ENCODE measurements at places on chromosomes 2 and 18.

GRCh38 chr18:42141439-42141838, 186.4 kb downstream of the PIK3C3 start:
- DNase-seq = no peak

DNA sequence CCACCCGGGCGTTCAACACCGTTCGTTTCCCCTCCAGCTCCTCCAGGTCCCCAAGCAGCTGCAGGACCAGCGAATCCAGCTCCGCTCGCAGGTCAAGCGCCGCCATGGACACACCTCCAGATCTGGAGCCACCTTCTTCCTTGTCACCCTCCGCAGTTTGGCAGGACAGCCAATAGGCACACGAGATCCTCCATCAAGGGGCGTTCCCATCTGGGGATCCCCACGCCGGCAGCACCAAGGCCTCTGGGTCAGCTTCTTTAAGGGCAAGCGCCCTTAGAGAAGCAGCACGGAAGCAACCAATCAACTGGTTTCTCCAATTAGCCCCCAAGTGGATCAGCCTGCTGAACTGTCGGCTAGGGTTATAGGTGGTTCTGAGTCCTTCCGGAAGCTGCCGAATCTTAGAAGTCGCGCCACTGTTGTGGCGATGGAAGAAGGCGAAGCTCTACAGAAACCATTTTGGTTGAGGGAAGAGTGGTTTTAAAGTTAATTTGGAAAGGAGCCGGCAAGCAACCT, 621 bp upstream of the IMP4 start:
- peak; percentile 93 for DNase-seq

DNA sequence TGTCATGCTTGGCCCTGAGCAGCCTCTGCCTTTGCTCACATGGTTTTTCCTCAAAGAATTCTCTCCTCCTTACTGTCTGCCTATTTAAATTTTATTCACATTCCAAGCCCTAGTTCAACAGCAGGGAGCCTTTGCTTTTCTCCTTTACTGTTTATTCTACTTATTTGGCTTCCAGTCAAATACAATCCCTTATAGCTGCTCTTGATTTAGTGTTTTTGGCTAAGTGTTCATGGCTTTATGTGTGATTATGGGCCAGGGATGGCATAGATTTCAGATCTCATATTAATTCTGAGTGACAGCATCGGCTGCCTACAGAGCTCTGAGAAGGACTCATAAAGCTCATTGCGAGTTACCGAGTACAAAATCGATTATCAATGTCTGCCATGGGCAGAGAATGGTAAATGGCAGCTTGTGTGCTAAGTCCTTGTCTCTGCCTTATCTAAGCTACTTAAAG, 106.7 kb downstream of the METTL8 start:
- DNase-seq = no peak

DNA sequence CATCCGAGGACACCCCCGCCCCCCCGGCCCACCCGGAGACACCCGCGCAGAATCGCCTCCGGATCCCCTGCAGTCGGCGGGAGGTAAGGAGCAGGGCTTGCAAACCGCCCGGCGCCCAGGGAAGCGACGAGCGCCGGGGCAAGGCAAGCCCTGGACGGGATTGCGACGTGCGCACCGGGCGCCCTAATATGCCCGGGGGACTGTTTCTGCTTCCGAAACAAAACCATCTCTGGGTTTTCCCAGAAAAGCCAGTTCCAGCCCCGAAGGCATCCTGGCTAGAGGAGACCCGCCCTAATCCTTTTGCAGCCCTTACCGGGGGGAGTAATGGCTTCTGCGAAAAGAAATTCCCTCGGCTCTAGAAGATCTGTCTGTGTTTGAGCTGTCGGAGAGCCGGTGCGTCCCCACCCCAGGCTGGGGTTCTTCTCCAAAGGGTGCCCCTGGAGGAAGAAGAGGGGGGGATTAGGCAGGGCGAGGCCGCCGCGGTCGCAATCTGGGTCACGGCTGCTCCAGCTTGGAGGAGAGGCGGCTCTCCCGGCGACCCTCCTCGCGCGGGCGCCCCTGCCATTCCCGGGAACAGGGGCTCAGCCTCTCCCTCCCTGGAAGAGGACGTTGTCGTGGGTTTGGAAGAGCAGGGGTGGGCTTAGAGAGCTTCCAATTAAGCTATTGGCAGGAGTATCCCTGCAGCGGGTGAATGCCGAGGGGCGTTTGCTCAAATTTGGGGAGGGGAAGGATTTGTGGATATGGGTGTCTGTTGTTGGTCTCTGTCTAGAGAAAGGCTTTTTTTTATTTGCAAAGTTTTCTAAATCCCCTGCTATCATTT, 521 bp downstream of the MYCN start:
- DNase-seq = no peak

- no peak for DNase-seq
Observed at GRCh38 chr2:38060236-38061018, 15.5 kb downstream of the CYP1B1 start.

- DNase-seq = no peak
Observed at GRCh38 chr2:74043345-74044329, 58.9 kb downstream of the TET3 start.

GRCh38 chr2:216773072-216773471, 77.7 kb upstream of the IGFBP5 start:
- DNase-seq = no peak

- DNase-seq = no peak
Observed at GRCh38 chr2:238963971-238964328, 116.1 kb downstream of the TWIST2 start.

DNA sequence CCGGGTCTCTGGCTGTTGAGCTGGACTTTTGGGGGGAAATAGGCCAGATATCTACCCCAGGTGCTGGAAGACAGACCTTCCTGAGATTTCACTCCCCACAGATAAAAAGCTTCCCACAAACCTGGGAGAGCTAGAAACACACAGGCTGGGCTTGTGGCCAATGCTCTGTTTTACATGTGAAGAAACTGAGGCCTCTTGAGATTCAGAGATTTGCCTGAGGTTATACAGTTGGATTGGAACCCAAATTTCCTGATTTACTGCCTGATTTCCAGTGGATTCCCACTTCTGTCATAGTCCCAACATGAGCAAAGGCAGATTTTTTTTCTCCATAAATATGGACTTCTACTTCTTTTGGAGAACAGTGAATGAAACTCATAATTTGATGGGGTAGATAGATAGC, 360.2 kb downstream of the SETBP1 start:
- DNase-seq = no peak

GRCh38 chr2:85781013-85781332, 27.2 kb downstream of the ATOH8 start:
- no peak for DNase-seq

GRCh38 chr18:48953104-48953706, 2.4 kb upstream of the SMAD7 start:
- DNase-seq = no peak

GRCh38 chr2:13543550-13543949, 826.8 kb downstream of the TRIB2 start:
- peak; percentile 2 for DNase-seq

GRCh38 chr18:75823471-75823870, 396.0 kb upstream of the SMIM21 start:
- DNase-seq = no peak

DNA sequence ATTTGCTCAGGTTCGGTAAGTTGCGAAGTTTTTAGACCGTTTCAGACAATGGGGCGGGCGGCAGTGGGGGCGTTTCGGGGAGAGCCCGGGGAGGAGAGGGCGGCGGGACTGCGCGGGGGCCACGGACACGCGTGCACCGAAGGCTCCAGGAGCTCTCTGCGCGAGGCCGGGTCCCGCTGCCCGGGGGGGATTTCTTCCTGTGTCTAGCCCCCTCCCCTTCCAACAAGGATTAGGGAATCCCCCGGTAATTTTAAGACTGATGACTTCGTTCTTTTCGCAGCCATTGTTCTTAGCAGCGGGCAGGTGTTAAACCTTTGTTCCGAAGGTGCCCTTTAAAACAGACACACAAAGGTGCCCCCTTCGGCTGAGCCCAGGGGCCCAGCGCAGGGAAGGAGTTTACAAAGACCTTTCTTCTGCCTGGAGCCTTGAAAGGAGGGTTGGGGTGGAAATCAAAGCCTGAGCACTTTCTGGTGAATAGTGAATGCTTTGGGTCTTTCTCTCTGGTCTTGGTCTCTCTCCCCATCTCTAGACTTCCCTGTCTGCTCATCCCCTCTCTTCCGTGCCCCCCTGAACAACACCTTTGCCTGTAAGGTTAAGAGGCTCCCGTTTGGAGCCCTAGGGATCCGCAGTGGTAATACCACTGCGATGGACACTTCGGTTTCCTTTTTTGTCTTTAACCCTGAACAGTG, 2.1 kb downstream of the TRIB2 start:
- DNase-seq = no peak

DNA sequence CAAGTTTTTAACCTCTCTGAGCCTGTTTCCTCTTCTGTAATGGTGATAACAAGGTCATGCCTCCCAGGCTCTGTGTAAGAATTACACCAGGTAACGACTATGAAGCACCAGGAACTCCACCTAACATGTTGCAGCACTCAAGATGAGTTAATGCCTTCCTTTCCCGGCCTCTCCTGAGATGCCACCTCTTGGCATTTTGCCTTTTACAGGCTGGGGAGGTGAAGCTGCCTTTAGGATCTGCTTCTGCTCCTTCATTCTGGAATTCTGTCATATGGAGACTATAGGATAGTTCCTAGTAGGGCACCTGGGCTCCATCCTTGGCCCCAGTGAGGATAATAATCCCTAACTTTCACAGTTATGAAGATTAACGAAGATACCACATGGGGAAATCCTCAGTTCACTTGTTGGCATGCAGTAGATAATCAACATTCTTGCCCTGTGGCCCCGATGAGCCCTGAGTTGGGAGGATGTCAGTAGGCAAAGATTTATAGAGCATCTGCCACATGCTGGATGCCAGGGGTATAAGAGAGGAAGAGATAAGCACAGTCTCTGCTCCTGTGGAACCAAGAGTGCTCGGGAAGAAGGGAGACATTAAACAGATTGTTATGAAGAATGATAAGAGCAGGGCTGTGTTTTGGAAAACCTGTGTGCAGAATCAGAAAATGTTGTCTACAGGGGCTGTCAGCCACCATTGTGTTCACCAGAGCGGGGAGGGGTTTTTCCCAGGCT, 43.9 kb upstream of the KCNF1 start:
- DNase-seq = no peak

GRCh38 chr2:43421194-43421593, 174.6 kb downstream of the THADA start:
- DNase-seq = no peak

DNA sequence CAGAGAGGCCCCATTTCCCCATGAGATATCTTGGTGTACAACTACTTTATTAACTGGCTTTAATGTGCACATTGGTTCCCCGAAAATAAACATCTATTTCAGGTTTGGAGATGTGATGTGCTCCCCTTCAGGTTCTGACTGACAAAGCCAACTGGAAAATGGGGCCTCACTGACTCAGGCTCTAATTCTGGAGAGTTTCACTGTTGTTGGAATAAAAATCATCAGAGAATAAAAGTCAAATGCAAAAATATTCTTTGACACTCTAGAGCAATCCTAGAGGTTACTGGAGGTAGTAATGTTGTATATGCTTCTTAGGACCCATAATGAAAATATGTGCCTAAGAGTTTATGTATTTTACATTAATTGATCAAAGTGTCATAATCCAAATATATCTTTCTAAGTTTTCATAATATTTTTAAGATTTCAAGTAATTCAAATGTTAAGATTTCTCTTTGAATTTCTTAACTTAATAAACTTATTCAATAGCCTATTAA, 189.9 kb upstream of the COL3A1 start:
- no peak for DNase-seq

Measured in activated CD4-positive, alpha-beta T cell treated with anti-CD3 and anti-CD28 coated beads, Interleukin-2, Interleukin-6, amounts not matched to agents 100 ng/mL and 50 ng/mL, durations not matched to agents 16 hours and 8 hours (primary cell).